Activated CD4-positive, alpha-beta T cell treated with anti-CD3 and anti-CD28 coated beads for 24 hours (primary cell): ENCODE measurements at places on chromosomes 5 and 9.

DNA sequence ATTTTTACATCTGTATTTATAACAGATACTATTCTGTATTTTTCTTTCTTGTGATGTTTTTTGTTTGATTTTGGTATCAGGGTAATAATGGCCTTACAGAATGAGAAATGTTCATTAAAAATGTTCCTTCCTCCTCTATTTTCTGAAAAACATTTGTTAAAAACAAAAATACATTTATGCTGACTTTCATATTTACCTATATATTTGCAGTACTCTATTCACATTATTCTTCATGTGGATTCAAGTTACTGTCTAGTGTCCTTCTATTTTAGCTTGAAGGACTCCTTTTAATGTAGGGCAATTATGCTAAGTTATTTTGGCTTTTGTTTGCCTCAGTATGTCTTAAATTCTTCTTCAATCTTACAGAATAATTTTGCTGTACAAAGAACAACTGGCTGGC lies 5.1 kb downstream of the CCDC112 start:
- no peak for DNase-seq

- DNase-seq = no peak
Observed at GRCh38 chr9:99373912-99374311, 151.8 kb downstream of the SEC61B start.

DNA sequence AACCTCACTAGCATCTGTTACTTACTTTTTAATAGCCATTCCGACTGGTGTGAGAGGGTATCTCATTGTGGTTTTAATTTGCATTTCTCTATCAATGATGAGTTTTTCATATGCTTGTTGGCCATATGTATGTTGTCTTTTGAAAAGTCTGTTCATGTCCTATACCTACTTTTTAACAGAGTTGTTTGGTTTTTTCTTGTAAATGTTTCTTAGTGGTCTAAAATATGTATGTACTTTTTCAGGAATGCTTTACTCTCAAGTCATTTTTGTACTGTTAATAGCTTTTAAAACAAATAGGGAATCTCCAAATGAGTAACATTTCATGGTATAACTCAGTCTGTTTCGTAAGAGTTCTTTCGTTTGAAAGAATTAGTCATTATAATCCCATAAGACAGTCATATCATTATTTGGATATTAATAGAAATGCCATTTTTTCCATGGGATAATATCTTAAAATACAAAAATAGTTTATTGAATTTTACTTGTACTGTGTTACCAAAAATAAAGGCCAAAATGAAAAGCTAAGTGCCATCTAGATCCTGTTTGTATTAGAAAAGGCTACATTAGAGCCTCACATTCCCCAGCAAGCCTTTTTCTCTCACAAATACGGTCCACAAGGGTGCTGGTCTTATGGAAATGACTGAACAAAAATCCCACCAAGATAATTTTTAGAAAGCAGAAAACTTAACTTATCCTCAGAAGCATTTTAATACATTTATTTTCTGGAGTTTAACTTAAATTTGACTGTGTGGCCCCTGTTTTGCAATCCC lies 247.7 kb downstream of the PJA2 start:
- no peak for DNase-seq

DNA sequence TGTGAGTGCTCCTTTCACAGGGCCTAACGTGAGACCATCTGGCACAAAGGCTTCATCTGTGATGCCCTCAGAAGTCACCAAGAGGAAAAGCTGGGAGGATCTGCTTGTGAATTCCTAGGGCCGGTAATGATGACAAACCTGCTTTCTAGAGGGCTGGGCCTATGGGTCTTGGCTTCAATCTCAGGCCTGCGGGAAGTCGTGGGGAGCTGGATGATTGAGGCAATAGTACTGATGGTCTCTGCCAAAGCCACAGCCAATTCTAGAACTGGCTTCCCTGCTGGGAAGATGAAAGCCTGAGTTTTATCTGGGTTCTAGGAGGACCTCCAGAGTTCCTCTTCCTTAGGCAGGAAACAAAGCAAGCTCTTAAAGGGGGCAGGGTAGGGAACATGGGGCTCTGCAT lies 102.7 kb downstream of the TMEM215 start:
- DNase-seq = no peak

DNA sequence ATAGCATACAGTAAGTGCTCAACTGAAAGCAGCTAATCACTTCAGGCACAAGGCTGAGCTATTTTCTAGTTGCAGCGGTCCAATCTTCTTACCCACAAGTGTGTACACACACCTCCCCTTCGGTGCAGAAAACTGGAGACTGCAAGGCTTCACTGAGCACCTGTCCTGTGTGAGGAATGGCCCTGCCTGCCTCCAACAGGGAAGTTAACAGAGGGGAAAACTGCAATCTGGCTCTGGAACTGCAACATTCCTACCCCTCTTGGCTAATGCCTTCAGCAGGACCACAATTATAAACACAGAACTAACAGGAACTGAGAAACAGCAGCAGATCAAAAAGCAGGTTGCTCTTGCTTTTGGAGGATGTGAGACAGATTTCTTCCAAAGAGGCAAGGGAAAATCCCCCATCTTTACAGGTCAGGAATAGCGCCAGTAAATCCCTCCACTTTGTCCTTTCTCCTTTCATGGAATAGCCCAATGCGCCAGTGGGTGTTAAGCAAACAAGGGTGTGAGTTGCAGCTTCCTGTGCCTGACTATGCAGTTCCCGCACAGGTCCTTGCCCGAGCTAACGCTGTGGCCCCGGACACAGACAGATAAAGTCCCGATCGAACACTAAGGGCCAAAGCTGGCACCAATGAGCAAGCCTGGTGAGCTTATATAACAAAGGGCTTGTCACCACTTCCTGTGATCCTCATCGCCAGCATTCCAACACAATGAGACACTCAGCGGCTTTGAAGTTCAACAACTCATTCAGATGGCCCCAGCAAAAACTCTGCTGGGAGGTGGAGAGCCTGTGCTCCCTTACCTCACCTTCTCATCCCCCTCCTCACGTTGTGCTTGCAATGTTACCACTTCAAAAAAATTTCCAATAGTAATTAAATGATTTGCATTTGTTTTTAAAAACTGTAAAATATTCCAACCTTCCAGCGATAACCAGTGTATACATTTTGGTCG lies 21.5 kb downstream of the SHB start:
- DNase-seq = no peak

DNA sequence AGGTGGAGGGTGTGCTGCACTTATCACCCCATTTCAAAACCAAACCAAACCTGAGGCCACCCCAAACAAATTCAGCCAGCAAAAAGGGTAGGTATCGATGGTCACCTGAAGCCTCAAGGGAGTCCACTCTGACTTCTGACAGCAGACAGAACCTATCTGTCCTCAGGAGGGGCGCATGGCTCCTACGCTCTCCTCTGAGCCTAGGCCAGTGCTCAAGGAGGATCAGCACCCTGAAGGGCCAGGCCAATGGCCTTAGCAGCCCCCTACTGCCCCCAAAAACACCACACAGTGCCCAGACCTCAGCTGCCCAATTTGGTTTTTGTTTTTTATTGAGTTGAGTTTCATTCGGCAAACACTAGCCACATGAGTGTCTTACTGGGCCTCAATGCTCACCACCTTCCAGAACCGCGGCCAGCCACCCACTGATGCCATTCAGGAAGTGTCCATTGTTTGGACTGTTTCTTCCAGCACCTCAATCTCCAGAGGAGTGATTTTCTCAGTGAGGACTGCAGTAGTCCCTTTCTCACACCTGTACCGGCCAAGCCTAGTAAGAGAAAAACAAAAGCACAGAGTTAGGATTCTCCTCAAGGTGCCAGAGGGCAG lies 62.0 kb downstream of the PSMB7 start:
- no peak for DNase-seq

DNA sequence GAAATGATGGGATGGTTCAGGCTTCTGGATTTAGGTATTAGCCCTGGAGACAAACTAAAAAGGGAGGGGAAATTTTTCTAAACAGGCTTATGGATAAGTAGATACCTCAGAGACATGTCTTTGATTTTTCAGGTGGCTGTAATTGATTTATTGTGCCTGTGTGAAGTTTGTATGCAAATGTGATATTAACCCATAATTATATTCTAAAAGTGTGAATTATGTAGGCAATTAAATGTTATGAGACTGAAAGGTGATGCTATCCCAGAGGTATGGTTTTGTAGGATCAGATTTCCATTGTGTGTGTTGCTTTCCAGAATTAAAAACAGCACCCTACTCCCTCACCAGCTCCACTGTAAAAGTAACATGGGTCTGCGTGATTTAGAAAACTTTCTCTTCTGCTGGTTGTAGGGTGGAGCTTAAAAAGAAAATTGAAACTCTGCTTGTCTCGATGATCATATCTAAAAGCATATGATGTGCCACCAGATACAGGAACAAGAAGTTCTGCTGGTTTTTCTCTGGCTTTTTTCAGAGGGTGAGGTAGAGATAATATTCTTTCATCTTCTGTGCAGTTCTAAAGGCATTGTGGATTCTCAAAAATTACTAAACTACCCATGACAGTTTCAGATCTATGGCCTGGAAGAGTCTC lies 71.8 kb upstream of the TAF11L2 start:
- DNase-seq = no peak

DNA sequence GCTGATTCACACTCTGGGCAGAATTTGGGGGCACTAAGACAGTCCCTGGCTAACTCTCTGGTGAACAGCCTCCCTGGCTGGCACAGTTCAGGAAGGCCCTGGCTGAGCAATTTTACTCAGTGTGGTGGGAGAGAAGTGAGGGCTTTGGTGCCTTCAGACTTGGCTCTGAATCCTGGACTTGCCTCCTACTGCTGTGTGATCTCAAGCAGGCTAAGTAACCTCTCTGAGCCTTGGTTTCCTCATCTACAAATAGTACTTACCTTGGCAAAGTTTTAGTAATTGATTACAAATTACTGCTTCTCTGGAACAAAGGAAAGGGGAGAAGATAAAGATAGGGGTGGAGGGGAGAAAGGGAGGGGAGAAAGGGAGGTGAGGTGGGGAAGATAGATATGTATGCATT lies 153.8 kb downstream of the DROSHA start:
- DNase-seq = no peak

- DNase-seq = no peak
Observed at GRCh38 chr5:68652534-68652965, 437.0 kb downstream of the PIK3R1 start.

- no peak for DNase-seq
Observed at GRCh38 chr5:33317271-33317670, 123.5 kb upstream of the TARS1 start.

- no peak for DNase-seq
Observed at GRCh38 chr5:149200355-149200754, 59.1 kb downstream of the ABLIM3 start.

GRCh38 chr9:87793292-87793691 lies 67.4 kb downstream of the CTSL start:
- DNase-seq = no peak

- no peak for DNase-seq
Observed at GRCh38 chr9:7209016-7209715, 451.4 kb downstream of the KDM4C start.

DNA sequence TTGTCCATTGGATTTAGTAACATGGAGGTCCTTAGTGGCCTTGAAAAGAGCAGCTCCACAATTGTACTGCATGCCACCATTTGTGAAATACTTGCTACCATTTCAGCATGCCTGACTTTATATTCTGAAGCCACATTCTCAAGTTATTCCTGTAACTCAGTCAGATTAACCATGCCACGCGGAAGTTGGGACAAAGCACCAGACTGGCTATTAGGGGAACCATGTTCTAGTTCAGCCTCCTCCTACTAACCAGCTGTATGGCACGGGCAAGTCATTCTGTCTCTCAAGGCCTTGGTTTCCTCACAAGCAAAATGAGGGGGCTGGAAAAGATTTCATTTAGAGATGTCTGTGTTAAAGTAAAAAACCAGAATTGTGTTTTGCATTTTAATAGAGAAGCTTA lies 418.0 kb downstream of the PLK2 start:
- no peak for DNase-seq

DNA sequence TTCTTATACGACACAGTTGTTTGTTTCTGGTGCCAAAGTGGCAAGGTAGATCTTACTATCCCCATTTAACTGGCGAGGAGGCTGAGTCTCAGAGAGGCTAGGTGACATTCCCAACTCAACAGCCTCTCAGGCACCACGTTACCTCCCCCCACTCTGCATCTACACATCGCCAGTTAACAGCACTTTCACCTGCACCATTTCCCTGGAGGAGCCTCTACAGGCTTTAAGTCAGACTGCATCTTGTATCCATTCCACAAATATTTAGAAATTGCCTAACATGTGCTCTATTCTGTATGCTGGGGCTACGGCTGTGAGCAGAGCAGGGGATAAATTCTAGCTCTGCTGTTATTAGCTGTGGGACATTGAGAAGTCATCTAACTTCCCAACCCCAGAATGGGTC lies 168.6 kb downstream of the INSYN2B start:
- no peak for DNase-seq

DNA sequence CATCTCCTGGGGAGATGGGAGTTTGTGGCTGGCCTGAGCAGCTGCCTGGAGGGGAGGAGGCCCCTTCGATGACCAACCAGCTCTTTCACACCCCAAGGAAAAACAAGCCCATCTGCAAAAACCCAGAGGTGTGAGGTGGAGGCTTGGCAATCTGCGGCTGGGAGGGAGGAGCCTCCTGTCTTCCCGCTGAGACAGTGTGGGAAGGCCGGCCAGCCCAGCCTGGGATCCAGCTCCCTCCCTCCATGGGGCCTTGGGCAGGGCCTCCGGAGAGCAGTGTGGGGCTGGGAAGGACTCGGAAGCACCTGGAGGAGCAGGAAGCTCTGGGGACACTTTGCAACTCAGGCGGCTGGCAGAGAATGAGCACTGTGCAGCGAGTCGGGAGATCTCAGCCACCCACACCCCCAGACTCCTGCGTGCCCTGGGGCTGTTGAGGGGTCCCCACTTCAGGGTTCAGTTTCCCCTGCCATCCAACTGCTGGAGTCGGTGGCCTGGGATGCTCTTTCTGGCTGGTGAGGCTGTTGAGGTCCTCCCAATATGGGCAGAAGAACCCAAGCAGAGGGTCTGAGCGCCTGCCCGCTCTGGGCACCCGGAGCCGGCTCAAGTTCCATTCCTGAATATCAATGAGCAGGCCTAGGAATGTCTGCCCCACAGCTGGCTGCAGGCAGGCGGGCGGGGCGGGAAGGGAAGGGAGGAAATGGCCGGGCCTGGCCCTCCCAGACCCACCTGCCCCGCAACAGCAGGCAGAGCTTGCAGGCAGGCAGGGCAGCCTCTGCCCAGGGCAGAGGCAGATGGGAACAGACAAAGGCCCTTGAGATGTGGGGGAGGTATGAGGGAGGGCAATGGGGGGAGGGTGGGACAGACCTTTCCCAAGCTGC lies 101.1 kb downstream of the FGF18 start:
- no peak for DNase-seq

GRCh38 chr9:83056174-83056573 lies 6.8 kb downstream of the RASEF start:
- DNase-seq = no peak

GRCh38 chr9:137589441-137590122 lies 730 bp downstream of the ZMYND19 start:
- DNase-seq = no peak

GRCh38 chr5:75510417-75510835 lies 1.0 kb downstream of the CERT1 start:
- no peak for DNase-seq

- no peak for DNase-seq
Observed at GRCh38 chr9:14908295-14909180, 1.7 kb downstream of the FREM1 start.
